Neural crest cell (in vitro differentiated cells): ENCODE measurements at places on chromosomes 6 and 20. TPM values are rescaled to one million over a fixed set of nuclear protein-coding genes. Genes with fewer than 3 reads are reported as not detected.

The TCP11 gene
- total RNA-seq = not detected in 2 replicates

DNA sequence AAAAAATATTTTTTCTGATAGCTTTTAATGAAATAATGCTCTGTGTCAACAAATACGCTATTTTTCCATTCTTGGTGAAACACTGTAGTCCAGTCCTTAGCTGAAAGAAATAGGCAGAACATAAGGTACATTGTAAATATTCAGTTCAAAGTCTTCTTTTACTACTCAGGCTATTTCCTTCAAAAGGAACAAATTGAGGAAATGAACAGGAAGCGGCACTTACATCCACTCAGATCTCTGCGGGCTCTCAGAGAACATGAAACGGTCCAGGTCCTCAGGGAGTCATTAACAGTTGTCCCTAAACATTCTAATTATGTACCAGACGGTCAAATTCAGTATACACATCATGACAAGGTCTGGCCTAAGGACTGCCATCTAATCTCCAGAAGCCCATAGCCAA, 212.6 kb downstream of the KIF16B start:
- DNase-seq = no peak

DNA sequence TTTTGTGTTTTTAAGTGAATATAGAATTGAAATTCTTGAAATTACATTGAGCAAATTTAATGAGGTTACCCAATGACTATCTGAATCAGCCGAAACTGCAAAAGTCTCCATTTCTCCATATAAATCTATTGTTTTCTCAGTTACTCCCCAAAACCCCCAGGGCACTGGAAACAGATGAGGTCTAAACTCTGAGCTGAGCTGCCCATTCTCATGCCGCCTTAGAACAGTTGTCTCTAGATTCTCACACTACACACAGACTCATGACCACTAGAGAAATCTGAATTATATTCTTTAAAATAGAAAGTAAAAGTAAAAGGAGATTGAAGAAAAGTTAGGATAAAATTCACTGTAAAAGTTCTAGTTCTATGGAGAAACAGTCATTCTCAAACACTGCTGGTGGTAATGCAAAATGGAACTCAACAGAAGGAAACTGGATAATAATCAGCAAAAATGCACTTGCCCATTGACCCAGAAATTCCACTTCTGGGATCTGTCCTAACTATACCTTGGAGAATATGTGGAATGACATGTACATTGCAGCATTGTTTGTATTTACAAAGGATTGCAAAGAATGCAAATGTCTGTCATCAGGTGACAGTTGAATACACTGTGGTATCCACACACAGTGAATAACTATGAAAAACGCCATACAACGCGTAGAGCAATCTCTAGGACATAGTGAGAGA, 125.5 kb downstream of the IPCEF1 start:
- DNase-seq = no peak

- DNase-seq = no peak
Measured at GRCh38 chr20:50101281-50101680, 11.7 kb downstream of the UBE2V1 start.

GRCh38 chr6:86707545-86708120, 229.7 kb upstream of the HTR1E start:
- no peak for DNase-seq

GRCh38 chr6:49855221-49855620, 11.1 kb downstream of the CRISP1 start:
- DNase-seq = no peak

- no peak for DNase-seq
Measured at GRCh38 chr6:11714116-11714797, 64.3 kb downstream of the ADTRP start.

DNA sequence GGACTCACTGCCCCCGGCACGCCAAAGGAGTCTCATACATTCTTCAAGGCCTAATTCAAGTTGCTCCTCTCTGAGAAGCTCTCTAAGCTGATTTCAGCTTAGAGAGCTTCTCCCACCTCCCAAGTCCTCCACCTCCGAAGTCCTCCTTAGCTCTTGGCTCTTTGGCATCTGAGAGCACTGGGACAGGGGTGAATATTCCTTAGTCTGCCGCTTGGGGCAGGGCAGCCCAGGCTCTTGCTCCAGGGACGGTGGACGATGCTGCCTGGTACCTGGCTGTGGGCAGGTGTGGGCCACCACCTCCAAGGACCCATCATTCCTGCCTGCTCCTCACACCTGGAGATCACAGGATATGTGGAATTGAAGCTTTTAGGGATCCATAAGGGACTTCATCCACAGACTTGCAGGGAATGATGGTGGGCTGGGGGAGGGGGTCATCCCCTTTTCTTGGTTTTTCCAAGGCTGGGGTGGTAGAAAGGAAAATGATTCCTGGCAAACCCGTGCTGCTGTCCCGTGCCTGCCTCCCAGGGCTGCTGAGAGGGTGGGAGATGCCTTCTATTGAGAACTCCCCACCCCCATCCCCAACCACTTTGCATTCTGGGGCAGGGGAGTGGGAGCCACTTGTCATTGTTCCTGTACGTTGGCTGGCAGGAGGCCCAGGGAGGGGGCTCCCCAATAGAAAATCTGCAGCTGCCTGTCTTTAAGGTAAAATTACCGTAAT, 57.4 kb downstream of the ARHGAP40 start:
- DNase-seq = peak; percentile 20
